ENCODE measurements at places on chromosomes 2 and 18.

DNA sequence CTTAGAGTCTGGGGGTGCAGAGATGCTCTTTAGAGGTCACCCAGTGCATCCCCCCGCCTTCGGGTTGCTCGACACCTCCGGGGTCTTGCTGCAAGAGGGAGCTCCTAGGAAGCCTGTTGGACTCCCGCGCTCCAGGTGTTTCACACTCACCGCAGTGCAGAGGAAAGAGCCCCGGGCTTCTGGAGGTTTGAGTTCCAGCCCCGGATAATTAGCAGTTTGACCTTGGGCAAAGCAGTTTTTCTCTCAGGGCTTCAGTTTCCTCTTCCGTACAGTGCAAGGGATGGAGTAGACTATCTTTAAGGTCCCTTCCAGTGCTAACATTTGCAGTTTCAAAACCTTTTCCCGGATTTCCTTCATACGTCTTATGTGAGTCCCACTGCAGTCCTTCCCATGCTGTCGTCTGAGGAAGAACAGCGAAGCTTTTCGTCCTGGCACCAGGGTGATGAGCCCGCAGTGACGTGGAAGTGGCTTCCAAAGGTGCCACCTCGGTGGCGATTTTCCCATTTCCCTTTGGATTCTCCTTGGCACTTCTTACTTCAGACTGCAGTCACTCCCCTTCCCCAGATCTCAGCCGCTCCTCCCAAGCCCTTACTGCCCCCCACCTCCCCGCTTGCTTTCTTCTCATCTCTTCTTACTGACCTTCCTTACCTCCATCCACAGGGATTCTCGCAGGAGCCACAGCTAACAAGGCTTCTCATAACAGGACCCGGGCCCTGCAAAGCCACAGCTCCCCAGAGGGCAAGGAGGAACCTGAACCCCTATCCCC lies 585 bp downstream of the PNKD start:
- no peak for DNase-seq

DNA sequence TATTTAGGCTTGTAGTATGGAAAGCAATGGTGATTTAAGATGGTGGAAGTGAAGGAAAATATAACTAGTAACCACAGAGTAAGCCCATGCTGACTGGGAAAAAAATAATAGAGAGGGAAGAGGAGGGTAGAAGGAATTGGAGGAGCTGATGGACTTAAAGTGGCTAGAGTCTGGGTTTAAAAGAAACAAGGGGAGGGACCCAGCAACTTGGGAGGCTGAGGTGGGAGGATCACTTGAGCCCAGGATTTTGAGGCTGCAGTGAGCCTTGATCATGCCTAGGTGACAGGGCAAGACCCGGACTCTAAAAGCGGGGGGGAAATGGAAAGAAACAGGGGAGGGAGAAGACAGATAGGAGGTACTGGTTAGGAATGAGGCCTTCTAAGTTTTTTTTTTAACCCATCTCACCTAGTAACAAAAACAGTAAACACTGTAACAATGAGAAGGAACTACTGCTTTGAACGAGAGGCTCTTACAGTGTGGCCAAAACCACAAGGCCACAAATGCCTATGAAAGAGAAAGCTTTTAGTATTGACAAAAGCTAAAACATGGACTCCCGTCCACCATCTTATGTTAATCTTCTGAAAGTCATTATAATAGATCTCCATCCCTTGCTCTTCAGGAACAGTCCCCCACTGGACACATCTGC lies 26.6 kb downstream of the METTL8 start:
- no peak for DNase-seq

DNA sequence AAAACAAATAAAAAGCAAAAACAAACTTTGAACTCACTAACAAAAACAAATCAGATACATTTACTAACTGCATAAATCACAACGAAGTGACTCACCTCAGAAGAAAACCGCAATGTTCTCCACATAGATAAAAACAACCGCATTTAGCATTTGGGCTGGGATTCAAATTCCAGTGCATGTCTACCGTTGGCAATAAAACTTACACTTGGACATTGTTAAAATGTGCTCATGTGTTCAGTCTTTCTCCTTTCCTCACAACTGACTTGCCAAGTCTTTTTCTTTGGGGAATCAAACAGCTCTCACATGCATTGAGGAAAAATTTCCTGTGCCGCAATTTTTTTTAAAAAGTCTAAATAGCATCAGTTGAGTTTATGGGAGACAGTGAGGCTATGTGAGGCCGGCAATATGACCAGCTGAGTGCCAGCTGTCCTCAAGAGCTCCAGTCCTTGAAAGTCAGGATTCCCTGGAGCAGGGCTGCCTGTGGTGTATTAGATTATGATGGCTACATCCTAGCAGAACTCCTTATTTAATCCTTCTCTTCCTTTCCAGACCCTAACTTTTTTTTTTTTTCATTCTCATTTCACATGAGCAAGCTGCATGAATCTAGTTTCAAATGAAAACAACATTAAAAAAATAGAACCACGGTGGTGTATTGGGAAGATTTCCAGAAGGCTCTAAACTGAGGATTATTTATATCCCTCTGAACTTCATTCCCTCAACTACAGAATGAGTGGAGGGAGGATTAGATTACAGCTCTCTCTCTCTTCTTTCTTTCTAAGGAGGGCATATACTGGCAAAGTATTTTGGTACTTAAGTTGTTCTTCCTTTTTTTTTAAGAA lies 70.2 kb upstream of the MEIS1 start:
- DNase-seq: peak; percentile 13

DNA sequence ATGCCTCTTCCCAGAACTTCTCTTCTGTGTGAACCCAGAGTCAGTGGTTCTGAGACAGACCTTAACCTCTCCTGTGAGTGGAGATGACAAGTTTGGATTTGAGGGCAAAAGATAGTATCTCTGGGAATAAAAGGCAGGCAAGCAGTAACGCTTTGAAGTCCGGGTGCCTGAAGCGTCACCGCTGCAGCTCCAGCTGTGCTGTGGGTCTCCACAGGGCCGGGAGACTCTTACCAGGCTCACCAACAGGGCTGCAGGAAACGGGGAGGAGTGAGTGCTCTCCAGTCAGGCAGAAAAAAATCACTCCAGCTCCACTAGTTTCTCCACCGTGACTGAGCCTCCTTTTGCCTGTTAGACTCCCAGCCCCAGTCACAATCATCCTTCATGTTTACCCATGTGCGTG lies 79.7 kb upstream of the MAP4K4 start:
- DNase-seq: no peak

GRCh38 chr2:11567631-11568031 lies 33.8 kb downstream of the GREB1 start:
- no peak for DNase-seq

GRCh38 chr2:45925026-45925425 lies 273.6 kb downstream of the PRKCE start:
- no peak for DNase-seq

GRCh38 chr2:106572541-106573450 lies 85.6 kb downstream of the CD8B2 start:
- no peak for DNase-seq

GRCh38 chr18:80246445-80247392 lies 595 bp downstream of the PARD6G start:
- peak; percentile 72 for DNase-seq

DNA sequence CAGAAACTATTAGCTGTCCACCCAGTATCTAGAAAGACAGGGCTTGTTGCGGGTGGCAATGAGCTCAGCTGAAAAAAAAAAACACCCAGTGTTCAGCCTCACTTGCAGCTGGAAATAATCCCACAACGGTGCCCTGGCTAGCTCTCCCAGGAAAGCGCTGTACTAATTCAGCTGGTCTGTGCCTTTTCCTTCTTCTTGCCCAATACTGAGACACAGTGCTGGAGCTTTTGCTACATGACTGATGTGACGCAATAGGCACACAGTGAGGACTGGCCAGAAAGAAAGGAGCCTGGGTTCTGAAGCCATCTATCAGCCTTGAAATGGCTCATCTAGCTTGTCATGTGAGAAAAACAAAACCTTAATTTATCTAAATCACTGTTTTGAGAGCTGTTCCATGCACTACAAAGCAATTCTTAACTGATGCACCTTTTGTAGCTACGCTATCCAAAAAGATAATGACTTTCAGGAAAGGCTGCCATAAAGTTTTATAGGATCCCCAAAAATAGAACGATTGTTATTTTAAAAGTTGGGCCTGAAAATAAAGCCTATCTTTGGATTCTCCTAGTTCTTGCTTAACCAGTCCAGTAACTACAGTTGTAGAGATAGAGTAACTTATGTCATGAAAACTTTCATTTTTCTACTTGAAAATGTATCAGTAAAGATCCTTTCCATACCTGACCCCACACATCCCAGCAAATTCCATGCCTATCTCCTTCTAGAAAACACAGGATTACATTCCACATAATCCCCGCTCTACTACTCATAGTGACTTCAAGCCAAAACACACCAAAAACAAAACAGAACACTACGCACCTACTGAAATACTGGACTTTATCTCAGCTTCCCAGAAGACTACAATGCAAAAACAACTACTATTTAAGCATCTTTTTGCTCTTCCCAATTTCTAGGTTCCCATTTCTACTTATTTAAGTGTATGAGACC lies 15.9 kb downstream of the KIDINS220 start:
- DNase-seq: peak; percentile 36

DNA sequence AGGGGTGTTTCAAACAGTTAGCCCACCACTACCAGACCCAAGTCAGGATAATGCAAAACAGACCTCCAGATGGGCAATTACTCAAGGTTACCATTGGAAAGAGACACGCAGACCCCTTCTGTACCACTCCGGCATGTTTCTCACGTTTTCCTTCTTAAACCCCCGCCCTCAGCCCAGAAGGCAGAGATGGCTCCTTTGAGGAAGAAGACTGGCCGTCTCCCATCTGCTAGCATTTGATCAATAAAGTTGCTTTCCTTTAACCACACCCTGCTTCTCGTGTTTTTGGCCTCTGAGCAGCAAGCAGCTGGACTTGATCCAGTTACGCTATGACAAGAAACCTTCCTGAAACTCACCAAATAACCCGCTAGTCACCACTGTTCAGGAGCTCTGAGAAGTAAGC lies 1012.4 kb upstream of the GYPC start:
- DNase-seq: no peak

- DNase-seq: peak; percentile 2
Observed at GRCh38 chr2:121093692-121094091, 191.3 kb downstream of the TFCP2L1 start.

All from AG08396 (cell line).